Astrocyte of the spinal cord (primary cell): ENCODE measurements at places on chromosomes 3 and 15.

DNA sequence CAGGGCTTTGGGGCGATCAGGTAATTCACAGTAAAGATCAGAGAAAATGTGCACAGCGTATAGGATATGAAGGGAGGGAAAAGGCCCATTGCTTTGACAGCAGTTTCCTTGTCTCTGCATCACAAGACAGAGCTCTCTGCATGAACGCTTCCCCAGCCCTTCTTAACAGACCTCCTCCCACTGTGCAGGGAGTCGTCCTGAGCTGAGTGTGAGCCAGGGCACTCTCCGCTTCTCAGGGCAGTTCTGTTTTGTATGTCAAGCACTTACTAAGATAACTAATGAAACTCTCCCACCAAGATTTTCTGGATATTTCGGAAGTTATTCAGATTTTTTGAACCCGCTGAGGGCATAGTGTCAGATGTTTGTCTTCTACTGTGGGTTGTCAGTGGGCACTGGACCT lies 105.8 kb upstream of the C15orf61 start:
- no peak for DNase-seq

DNA sequence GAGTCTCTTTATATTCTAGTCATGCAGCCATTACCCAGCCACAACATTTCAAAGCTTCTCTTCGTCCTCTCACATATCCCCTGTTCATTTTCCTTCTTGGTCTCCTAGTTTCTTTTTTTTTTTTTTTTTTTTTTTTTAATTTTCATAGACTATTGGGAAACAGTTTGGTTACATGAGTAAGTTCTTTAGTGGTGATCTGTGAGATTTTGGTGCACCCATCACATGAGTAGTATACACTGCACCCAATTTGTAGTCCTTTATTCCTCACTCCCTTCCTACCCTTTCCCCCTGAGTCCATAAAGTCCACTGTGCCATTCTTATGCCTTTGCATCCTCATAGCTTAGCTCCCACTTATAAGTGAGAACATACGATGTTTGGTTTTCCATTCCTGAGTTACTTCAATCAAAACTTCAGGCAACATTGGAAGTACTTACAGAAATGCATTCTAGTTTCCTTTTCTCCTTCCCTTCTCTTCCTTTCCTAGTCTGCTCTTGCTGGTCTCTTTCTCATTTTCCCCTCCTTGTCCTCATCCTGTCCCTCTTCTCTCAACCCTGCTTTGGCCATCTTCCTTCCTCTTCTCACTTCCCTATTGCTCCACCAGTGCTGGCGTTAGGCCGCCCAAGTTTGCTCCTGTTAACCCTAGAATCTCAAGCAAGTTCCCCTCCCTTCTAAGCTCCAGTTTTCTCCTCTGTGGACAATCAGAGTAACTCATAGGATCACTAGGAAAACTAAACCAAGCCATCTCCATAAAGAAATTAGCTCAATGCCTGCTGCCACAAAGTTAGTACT lies 4.8 kb downstream of the ATP8B4 start:
- no peak for DNase-seq

GRCh38 chr3:142960322-142960850 lies 3.1 kb downstream of the PAQR9 start:
- DNase-seq: no peak

GRCh38 chr3:131402391-131403039 lies 20.9 kb downstream of the NUDT16 start:
- DNase-seq: peak; percentile 56

GRCh38 chr15:23648920-23649515 lies 1.4 kb upstream of the MAGEL2 start:
- no peak for DNase-seq

DNA sequence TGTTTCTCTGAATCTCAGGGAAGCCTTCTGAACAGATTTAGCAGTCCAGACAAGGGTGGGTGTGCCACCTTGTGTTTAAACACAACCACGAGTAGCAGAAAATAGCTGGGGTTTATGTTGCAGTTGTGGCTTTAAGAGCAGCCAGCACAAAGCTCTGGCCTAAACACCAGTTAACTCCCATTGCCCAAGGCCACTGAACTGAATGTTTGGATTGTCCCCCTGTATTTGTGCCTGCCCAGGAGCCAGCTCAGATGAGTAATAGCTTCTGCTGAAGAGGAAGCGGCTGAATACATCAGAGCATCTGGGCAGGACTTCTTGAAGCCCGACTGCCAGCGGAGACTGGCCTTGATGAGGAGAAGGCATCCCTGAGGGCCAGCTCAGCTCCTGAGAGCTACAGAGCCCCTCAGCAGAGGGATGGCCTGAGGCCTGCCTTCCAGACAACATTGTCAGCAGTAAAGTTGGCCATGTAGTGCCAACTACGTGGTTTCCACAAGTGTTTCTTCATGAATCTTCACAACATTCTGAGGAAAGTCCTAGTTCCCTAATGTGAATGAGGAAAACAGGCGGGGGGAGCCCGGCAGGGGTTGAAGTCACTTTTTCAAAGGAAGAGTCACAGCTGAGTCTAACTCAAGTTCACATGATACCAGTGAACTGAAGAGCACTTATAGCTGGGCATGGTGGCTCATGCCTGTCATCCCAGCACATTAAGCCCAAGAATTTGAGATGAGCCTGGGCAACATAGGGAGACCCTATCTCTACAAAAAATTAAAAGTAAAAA lies 65.8 kb upstream of the ZBTB38 start:
- DNase-seq: peak; percentile 64

GRCh38 chr3:185992831-185993374 lies 55.1 kb upstream of the TRA2B start:
- no peak for DNase-seq

GRCh38 chr3:106004826-106005225 lies 136.0 kb upstream of the CBLB start:
- DNase-seq: no peak

DNA sequence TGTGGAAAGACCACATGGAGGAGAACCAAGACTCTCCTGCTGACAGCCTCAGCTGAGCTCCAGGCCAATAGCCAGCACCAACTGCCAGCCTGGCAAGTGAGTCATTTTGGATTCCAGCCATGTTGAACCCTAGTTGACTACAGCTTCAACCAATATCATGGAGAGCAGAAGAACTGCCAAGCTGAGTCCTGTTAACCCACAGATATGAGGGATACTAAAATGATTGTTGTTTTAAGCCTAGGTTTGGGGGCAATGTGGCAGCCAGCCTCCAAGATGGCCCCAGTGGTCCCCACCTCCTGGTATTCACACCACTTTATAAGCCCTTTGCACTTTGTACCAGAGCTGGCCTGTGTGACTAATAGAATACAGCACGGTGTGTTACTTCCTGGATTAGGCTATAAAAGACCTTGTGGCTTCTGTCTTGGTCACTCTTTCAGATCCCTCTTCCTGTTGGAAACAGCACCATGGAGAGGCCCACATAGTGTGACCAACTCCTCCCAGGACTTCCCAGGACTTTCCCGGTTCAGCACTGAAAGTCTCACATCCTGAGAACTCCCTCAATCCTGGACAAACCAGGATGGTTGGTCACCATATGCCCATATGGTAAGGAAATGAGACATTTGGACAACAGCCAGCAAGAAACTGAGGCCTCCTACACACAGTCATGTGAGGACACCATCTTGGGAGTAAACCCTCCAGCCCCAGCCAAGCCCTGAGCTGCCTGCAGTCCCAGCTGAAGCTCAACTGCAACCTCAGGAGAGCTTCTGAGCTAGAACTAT lies 32.4 kb upstream of the CDV3 start:
- peak; percentile 55 for DNase-seq

- peak; percentile 54 for DNase-seq
Measured at GRCh38 chr3:29226706-29227105, 54.2 kb upstream of the RBMS3 start.

DNA sequence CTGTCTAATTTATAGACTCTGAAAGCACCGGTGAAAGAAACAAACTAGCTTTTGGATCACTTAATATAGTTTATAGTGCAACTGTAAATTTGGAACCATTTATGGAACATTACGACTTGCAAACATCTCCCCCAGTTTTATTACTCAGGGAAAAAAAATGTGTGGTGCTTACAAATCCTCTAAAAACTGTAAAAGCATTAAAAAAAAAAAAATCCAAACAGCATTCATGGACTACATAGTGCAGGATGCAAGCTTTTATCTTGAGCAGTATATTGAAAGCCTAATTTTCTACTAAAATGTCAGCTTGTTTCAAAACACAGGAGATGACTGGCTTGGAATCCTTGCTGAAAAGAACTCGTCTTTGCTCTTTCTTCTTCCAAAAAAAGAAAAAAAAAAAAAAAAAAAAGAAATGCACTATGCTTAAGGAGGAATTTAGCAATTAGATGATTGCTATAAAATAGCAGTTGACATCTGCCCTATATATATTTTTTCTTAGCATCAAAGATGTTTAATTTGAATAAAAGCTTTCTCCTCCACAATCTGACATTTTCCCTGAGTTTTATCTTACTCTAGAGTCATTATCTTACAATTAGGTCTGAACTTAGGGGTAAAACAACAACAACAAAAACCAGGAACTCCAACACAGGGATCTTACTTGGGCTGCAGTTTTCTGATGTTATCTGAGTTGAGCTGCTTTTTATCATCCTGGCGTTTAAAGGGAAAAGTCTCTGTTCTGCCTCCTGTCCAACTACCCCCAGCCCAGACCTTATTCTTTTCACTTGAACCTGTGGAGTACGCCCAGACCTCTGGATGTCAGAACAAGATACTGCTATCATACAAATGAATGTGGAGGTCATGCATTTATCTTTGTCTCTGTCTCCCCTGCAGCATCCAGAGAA lies 62.6 kb upstream of the PDZRN3 start:
- DNase-seq: no peak

- DNase-seq: no peak
Measured at GRCh38 chr3:16229681-16230080, 35.1 kb downstream of the DPH3 start.

GRCh38 chr15:58698887-58699641 lies 50.4 kb downstream of the ADAM10 start:
- DNase-seq: peak; percentile 27

- no peak for DNase-seq
Measured at GRCh38 chr3:149902498-149903139, 68.1 kb downstream of the PFN2 start.
